ENCODE measurements at places on chromosomes 5 and 9. TPM values are rescaled to one million over a fixed set of nuclear protein-coding genes. Genes with fewer than 3 reads are reported as not detected.

Gene CARTPT
- total RNA-seq, result not detected

Gene CD274
- 0.90 TPM for total RNA-seq

Gene MELK
- total RNA-seq, result not detected

Gene ADAMTS2
- 97.1 TPM for total RNA-seq

Gene PHF24
- under 0.01 TPM for total RNA-seq

Gene ADAMTSL1
- total RNA-seq, result 186 TPM

Gene SIT1
- total RNA-seq, result not detected

Gene NRARP
- 0.29 TPM for total RNA-seq

Gene TRAF1
- total RNA-seq, result 0.88 TPM

Gene ANKRD34B
- total RNA-seq, result not detected

Gene TRIM7
- 1.4 TPM for total RNA-seq

Gene BAAT
- not detected for total RNA-seq

Gene SNCB
- not detected for total RNA-seq

Gene TAF11L5
- not detected for total RNA-seq

Gene NDUFA8
- total RNA-seq, result 22.8 TPM

Gene TAF11L10
- not detected for total RNA-seq

Gene RPS23
- 2,549 TPM for total RNA-seq

Gene KLHL9
- 24.7 TPM for total RNA-seq

Gene FAM221B
- not detected for total RNA-seq

Gene RAB14
- total RNA-seq, result 69.0 TPM

Gene SLC6A3
- not detected for total RNA-seq

Gene TRAPPC13
- 13.8 TPM for total RNA-seq

Gene TMOD1
- 22.3 TPM for total RNA-seq

Gene NUTM2G
- not detected for total RNA-seq

Gene TGFBI
- 44.1 TPM for total RNA-seq

Gene SNCAIP
- total RNA-seq, result 15.3 TPM

Gene CDH6
- 23.4 TPM for total RNA-seq

Gene OR1Q1
- not detected for total RNA-seq

Gene NAIP
- 10.3 TPM for total RNA-seq
